Caco-2 (cell line): ENCODE measurements at places on chromosomes 11 and 22.

DNA sequence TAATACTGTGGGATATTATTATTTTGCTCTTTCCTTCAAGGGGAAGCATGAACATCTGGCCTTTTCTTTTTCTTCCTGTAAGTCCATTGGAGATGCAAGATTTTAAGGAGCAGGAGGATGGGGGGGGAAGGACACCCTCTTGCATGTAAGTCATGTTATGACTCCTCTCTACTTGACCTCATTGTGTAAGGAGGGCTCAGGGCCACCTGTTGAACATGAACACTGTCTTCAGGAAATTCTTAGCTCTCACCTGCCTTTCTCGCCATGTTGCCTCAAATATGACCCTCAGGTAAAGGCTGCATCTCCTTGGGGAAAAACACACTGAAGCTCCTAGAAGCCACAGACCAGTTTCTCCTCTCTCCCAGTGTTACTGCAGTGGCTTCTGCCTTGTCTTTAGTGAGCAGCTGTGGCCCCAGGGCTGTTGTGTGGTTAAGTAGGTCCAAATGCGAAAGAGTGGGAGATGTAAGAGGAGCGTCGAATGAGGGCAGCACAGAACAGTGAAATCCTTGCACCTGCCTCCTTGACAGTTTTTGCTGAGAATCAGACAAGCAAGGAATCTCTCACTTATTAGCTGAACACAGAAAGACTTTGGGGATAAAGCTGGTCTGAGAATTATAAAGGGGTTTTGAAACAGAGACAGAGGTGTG is 1.3 kb upstream of the RAG1 start:
- H3K27ac ChIP-seq = no peak overlapping the region
- no peaks in the 10 kb centered on the region for H3K4me1 ChIP-seq
- no peak overlapping the region for H3K4me3 ChIP-seq
- no peaks in the 10 kb centered on the region for H3K36me3 ChIP-seq
- no peaks in the 10 kb centered on the region; the same call in 1 of the 2 replicates for H3K27me3 ChIP-seq
- no peak for DNase-seq

GRCh38 chr22:17921871-17922821 is 102.2 kb downstream of the MICAL3 start:
- no peak overlapping the region for H3K4me3 ChIP-seq
- peak overlapping the region; percentile 74 for H3K27ac ChIP-seq
- peak; percentile 30 for DNase-seq
- no peaks in the 10 kb centered on the region for H3K27me3 ChIP-seq
- peaks cover 49% of the 10 kb centered on the region for H3K4me1 ChIP-seq

GRCh38 chr22:28830441-28830840 is 30.1 kb upstream of the XBP1 start:
- no peaks in the 10 kb centered on the region for H3K36me3 ChIP-seq
- H3K27me3 ChIP-seq = no peaks in the 10 kb centered on the region
- H3K4me1 ChIP-seq = 0 out of 2 replicates have a peak, but pooled peaks cover 5% of the 10 kb centered on the region
- H3K27ac ChIP-seq = no peak overlapping the region
- no peak for DNase-seq

GRCh38 chr11:116791002-116791812 is 472 bp downstream of the APOA5 start:
- peaks cover 50% of the 10 kb centered on the region for H3K4me1 ChIP-seq
- no peaks in the 10 kb centered on the region for H3K27me3 ChIP-seq
- no peak overlapping the region for H3K4me3 ChIP-seq
- DNase-seq = peak; percentile 84
- H3K36me3 ChIP-seq = peaks cover 1% of the 10 kb centered on the region; the same call in 1 of the 2 replicates
- H3K27ac ChIP-seq = peak overlapping the region; percentile 4

DNA sequence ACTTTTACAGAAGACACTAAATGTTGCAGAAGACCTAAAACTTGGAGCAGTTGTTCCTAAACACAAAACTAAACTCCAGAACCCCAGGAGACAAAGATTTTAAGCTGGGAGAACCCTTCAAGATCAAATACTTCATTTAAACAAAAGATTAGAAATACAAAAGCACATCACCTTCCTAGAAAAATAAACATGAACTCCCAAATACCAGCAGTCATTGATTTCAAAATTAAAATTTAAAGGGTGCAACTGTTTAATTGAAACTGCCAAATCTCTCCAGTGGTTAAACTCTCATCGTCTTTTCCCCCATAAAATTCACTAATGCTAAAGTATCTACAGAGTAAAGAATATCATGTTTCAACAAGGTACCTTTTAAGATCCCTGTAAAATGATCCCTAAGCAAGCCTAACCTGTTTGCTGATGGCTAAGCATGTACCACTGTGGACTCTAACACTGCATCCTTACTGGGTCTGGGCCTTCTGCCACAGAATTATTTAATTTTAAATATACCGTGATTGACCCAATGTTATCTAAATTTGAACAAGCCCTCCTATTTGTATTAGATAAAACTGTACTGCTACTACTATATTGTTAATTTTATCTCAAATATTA is 53.7 kb upstream of the CCDC34 start:
- no peaks in the 10 kb centered on the region for H3K36me3 ChIP-seq
- DNase-seq = no peak
- H3K27ac ChIP-seq = no peak overlapping the region
- peaks cover 30% of the 10 kb centered on the region for H3K4me1 ChIP-seq
- no peaks in the 10 kb centered on the region for H3K27me3 ChIP-seq

DNA sequence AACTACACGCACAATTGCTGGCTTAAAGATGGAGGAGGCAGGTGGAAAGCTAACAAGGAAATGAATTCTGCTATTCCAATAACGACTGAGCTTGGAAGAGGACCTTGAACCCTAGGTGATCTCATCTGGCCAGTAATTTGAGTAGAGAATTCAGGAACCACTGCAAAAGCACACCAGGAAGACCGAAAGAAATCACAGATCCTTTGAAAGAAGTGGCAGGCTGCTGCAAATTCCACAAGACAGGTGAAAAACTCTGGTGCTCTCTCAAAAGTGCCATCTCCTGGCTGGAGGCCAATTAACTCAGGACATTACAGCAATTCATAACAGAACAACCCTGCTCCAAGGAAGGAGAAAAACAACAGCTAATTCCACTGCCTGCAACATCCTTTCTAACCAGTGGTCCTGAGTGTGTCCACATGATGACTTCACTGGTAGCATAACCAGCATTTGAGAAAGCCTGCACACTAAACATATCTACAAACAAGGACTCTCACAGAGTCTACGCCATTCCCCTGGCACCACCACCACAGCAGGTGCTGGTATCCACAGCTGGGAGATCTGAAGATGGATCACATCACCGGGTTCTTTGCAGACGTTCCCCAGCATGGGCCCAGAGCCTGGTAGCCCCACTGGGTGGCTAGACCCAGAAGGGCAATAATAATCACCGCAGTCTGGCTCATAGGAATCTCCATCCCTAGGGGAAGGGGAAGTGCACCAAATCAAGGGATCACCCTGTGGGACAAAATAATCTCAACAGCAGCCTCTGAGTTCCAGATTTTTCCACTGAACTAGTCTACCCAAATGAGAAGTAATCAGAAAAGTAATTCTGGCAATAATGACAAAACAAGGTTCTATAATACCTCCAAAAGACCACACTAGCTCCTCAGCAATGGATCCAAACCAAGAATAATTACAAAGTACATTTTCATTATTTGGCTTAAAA is 44.9 kb upstream of the CLTCL1 start:
- H3K4me1 ChIP-seq = no peaks in the 10 kb centered on the region
- no peak overlapping the region for H3K27ac ChIP-seq
- no peaks in the 10 kb centered on the region for H3K27me3 ChIP-seq

- H3K4me3 ChIP-seq = peak overlapping the region; percentile 93
- peak overlapping the region; percentile 84 for H3K27ac ChIP-seq
- H3K27me3 ChIP-seq = no peaks in the 10 kb centered on the region
These were observed 3.7 kb downstream of the PDGFB start for GRCh38 chr22:39240831-39241793.
